ENCODE measurements at places on chromosomes 7 and 10.

DNA sequence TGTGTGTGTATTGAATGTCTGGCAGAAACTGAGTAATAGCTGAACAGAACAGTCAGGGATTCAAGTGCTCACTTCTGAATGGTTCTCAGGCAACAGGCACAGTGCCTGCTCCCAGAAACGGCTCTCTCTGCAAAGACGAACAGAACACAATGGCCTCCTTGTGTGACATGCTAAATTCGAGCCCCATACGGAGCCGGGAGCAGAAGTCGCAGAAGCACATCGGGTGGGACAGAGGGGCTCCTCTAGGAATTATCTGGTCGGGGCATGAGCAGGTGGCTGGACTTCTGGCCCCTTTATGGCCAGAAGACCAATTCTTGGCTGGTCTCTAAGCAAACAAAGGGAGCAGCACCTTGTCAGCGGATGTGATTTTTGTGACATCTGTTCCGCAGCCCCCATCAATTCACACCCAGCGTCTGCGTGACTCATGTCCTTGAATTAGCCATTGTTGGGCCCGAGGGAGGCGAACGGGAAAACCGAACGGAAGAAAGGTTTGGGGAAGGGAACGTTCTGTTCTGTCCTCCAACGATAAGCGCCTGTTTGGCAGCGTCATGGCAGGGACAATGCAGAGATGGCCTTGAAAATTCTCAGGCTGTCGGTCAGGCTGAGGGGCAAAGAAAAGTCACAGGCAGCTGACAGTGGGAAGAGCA, 47.3 kb upstream of the NPTX2 start:
- DNase-seq = peak; percentile 47

DNA sequence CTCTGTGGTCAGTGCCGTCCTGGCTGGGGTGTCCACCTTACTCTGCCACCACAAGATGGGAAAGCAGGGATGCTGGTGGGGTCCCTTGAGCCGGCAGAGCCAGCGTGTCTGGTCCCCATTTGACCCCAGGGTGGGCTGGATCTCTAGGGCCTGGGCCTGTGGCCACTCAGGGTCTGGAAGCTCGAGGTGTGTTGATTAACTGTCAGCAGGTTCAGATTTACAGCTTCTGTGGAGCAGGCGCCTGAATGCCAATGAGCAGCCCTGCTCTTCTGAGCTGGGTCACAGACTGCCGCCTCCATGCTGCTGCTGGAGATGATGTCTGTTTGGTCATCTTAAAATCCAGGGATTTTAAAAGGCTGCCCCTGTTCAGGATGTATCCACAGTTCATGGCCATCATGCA, 11.3 kb upstream of the DPYSL4 start:
- DNase-seq = no peak

DNA sequence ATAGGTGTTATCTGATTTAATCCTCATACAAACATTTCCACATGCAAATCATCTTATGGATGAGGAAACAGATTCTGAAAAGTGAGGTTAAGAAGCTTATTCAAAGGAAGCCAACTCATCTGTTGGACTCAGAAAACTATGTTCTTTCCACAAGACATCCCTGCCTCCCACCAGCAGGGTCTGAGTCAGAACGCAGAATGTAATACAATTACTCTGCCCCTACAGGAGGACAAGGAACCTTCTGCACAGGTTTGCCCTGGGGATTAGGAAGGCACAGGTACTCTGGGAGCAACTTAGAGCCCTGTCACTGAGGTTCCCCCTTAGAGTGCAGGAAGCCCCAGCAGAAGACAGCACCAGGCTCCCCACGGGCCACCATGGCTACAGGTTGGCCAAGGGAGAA, 255.7 kb downstream of the TNS3 start:
- peak; percentile 72 for DNase-seq

DNA sequence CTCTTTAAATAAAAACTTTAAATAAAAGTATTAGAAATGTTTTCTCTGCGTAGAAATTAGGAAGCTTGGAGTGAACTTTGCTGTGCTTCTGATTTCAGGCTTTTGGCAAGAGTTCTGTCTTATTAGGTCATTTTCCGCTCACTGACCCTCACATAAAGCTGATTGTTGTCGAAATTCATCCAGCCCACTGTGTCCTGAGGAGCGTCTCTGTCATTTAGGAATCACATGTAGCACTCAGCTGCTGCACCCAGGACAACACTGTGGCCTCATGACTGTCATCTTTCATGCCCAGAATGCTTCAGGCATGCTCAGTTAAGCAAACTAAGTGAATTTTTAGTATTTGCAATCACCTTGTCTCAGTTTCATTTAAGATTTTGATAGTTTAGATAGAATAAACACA, 57.8 kb upstream of the MSRB2 start:
- DNase-seq = no peak

GRCh38 chr10:51667678-51668335, 31.6 kb downstream of the CSTF2T start:
- peak; percentile 14 for DNase-seq

DNA sequence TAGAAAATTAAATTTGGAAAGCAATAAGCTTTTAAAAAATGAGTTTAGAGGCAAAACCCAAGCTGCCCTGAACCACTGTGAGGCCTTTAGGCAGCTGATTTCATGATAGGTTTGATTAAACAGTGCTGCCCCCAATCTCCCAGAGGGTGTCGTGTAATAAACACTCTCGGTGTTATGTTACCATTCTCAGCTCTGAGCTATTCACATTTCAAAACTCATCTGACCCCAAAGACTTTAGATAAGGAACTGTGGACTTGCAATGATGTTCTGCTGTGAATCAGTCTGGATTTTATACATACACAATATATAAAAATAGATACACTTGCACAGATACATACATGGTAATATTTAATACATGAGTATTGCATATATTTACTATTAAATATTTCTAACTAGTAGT, 120.4 kb downstream of the MALRD1 start:
- no peak for DNase-seq

DNA sequence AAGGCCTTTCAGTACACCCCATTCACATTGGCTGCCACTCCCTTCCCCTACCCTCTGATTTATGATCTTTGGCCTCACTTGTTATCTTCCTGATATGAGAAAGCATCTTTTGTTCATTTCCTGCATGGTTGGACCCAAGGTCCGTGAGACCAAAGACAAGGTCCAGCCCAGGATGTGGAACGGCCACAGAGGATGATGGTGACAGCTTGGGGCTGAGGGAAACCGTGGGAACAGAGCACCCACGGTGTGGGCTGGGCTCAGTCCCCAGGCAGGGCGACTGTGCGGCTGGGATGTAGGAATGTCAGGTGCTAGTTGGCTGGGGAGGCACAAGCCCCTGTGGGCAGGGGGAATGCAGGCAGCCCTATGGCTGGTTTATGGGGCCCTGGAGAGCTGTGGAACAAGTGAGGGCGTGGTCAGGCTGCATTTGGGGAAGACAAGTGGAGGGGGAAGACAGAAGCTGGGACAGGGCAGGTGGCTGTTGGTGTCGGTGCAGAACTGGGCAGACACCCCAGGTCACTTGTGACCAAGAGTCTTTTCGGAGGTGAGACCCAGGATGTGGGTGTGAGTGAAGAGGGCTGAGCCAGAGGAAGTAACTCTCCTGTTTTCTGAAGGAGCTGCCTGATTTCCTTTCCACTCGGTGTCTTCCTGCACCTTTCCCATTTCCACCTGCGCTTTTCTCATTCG, 51.7 kb upstream of the IGFBP3 start:
- no peak for DNase-seq

DNA sequence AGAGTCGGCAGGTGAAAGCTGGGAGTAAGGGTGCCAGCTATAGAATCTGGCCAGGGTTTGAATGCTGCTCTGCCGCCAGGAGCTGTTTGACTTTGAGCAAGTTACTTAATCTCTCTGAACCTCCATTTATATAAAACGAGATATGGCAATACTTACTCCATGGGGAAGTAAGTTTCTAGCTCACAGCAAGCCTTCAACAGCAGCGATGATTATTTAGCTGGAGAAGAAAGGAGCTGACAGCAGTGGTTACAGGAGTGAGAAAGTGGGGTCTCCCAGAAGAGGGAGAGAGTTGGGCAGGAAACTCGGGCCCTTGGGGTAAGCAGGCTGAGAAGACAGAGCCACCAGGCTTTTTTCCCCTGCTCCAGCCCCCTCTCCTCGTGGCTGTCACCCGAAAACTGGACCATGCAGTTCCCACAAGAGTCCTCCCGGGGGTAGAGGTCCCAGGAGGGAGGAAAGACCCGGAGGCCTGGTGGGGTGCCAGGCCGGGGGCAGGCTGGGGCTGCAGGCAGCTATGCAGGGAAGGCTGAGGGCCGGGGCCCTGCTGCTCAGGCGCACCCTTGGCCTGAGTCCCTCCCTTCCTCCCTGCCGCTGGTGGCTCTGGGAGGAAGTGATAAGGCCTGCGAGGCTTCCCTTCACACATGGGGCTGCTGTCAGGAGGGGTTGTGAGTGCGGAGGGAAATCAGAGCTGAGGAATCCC, 3.5 kb downstream of the NOS3 start:
- peak; percentile 76 for DNase-seq

- no peak for DNase-seq
Observed at GRCh38 chr10:97107551-97107950, 78.2 kb downstream of the SLIT1 start.

GRCh38 chr10:81730891-81731290, 144.1 kb upstream of the NRG3 start:
- DNase-seq = no peak

GRCh38 chr7:2903682-2904162, 59.6 kb upstream of the GNA12 start:
- no peak for DNase-seq

GRCh38 chr10:80579181-80579763, 41.6 kb downstream of the SH2D4B start:
- DNase-seq = no peak

GRCh38 chr7:77549106-77549870, 12.2 kb downstream of the PTPN12 start:
- DNase-seq = no peak

- DNase-seq = no peak
Observed at GRCh38 chr10:113021268-113022040, 71.4 kb downstream of the TCF7L2 start.

DNA sequence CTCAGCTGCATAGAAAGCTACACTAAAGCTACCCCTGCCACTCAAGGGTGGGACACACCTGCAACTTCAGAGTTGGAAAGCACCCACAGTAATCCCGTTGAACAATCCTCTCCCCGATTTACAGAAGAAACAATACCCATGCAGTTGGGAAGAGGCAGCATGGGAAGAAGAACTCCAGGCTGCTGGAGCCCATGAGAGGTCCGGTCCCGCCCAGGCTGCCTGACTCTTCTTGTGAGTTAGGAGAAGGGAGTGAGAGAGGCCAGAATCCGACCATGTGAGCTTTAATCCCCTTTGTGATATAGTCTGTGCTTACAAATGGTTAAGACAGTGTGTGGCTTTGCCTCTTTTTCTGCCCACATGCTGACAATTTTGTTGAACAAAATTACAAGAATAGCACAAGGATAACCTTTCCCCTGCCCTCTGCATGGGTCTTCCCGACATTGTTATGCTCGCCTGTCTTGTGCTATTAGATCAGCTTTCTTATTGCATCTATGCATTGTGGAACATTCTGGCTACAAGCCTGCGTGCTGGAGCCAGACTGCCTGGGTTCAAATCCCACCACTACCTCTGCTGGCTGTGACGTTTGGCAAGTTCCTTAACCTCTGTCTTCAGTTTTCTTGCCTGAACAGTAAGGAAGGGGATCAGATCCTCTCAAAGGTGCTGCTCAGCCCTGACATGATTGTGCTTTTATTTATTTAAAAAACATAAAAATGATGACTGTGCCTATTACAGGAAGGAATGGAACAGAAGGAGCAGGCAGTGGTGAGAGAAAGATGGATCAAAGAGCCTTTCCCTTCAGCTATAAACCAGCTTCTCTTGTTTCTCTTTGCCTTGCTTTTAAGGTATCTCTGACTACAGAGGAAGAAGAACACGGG, 56.0 kb downstream of the BPGM start:
- DNase-seq = no peak

DNA sequence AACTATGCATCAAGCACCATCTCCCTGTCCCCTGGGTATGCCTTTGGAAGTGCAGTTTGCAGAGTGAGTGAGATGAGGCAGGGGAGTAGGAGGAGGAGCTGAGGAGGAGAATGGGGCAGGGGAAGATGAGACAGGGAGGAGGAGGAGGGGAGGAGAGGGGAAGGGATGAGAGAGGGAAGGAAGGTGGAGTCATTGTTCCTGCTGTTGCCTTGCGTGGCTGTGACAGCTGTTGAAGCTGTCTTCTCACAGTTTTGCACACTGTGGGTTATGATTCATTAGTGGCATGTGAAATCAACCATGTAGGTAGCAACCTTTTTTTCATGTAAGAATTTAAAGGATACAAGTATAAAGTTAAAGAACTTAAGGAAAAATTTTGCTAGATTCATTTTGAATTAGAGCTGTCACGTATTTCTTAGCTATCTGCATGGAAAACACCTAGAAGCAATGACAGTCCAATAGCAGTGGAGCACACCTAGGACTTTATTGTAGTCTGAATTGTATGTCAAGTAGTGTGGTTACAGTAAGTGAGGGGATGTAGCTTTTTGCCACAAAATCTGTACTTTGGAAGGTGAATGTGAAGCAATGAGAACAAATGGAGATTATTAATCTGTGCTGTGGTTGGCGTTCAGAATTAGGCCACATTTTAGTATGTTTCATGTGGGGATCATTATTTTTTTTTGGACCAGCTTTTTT, 21.7 kb downstream of the CCM2 start:
- DNase-seq = no peak

- no peak for DNase-seq
Observed at GRCh38 chr10:119669975-119670640, 18.9 kb downstream of the BAG3 start.

DNA sequence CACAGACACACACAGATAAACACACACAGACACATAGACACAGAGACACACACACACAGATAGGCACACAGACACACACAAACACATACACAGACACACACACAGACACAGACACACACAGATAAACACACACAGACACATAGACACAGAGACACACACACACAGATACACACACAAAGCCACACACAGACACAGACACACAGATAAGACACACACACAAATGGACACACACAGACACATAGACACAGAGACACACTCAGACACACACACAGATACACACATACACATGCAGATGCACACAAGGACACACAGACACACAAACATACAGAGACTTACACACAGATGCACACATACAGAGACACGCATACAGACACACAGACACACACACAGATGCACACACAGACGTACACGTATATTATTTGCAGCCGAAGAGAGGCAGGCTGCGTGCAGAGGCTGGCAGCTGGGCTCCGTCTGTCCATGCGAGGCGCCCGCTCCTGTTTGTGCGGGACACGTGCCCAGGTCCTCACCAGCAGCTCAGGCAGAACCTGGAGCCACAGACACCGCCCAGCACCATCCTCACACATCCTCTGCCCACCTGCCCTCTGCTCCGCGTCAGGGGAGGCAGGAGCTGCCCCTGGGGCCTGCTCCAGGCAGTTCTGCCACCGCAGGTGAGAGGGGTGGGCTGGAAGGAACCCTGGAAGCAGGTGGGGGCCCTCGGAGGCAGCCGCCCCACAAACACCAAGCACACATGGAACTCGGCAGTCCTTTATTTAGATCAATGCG, 1.2 kb downstream of the CALML5 start:
- no peak for DNase-seq
